Left cardiac atrium (tissue), 4 donors: ENCODE measurements at places on chromosomes 3 and 15. TPM values are rescaled to one million over a fixed set of nuclear protein-coding genes. Genes with fewer than 3 reads are reported as not detected.

GRCh38 chr15:36966708-36967107 lies 133.6 kb downstream of the MEIS2 start:
- DNase-seq = no peak

DNA sequence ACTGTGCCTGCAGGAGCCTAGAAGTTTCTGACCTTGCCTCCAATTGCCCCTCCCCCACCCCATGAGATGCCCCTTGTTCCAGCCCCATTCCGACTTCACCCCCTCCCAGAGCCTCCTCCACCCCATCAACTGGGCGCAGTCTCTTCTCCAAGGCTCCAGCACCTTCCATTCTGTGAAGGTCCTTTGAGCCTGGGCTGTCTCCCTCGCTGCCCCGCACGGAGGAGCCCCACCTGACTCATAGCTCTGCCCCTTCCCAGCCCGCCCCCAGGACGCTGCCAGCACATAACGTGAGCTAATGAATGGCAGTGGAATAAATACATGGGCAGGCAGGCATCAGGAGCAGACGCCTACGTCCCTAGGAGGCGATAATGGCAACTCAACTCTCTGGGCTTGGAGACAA lies 113.1 kb downstream of the NUP210 start:
- no peak for DNase-seq

DNA sequence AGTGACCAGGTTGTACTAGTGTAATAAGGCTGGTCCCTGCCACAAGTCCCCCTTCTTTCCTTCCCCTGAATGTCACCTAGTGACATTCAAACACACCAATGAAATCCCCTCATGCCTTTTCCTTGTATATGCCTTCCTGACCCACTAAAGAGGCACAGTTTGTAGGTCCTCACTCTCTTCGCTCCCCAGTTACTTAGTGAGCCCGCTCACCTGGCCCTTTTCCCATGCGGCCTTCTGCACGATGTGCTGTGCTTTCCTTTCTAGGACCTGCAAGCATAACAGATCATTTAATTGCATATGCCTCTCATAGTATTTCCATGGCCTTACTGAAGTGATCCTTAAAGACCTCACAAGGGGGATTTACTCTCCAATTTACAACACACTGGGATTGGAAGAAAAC lies 146.3 kb downstream of the THRB start:
- DNase-seq = no peak

DNA sequence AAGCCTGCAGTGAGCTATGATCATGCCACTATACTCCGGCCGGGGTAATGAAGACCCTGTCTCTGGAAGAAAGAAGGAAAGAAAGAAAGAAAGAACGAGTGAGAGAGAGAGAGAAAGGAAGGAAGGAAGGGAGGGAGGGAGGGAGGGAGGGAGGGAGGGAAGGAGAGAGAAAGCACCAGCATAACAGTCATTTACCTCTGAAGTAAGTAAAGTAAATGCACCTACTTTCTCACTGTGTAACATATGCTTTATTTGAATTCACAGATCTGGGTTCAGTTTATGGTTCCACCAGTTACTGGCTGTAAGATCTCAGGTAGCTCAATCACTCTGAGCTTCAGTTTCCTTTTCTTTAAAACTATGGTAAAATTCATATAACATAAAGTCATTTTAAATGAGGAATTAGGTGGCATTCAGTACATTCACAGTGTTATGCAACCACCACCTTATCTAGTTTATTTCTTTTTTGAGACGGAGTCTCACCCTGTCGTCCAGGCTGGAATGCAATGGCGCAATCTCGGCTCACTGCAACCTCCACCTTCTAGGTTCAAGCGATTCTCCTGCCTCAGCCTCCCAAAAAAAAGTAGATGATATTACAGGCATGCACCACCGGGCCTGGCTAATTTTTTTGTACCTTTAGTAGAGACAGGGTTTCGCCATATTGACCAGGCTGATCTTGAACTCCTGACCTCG lies 16.1 kb upstream of the RAD54L2 start:
- DNase-seq = no peak

- no peak for DNase-seq
These were observed 26.3 kb downstream of the DPH6 start for GRCh38 chr15:35519541-35520149.

GRCh38 chr3:46829699-46830208 lies 33.5 kb downstream of the MYL3 start:
- no peak for DNase-seq

The CA12 gene
- 2.3 TPM for total RNA-seq

The UBAP1L gene
- total RNA-seq = 2.1 TPM

The GOLGA8R gene
- total RNA-seq = 5.2 TPM

The CLDN18 gene
- total RNA-seq = 13.2 TPM
